Stimulated activated CD4-positive, alpha-beta T cell treated with anti-CD3 and anti-CD28 coated beads, Interleukin-1b, Interleukin-23, amount 100 ng/mL, for 1 hour (primary cell): ENCODE measurements at places on chromosomes 16 and 17.

- no peak for DNase-seq
Observed at GRCh38 chr17:47615766-47616424, 33.8 kb upstream of the KPNB1 start.

- DNase-seq, result no peak
Observed at GRCh38 chr17:59121901-59122480, 15.3 kb upstream of the TRIM37 start.

GRCh38 chr17:65121916-65122806 is 15.0 kb upstream of the RGS9 start:
- DNase-seq, result no peak

- no peak for DNase-seq
Observed at GRCh38 chr17:66301367-66301863, 998 bp upstream of the PRKCA start.

DNA sequence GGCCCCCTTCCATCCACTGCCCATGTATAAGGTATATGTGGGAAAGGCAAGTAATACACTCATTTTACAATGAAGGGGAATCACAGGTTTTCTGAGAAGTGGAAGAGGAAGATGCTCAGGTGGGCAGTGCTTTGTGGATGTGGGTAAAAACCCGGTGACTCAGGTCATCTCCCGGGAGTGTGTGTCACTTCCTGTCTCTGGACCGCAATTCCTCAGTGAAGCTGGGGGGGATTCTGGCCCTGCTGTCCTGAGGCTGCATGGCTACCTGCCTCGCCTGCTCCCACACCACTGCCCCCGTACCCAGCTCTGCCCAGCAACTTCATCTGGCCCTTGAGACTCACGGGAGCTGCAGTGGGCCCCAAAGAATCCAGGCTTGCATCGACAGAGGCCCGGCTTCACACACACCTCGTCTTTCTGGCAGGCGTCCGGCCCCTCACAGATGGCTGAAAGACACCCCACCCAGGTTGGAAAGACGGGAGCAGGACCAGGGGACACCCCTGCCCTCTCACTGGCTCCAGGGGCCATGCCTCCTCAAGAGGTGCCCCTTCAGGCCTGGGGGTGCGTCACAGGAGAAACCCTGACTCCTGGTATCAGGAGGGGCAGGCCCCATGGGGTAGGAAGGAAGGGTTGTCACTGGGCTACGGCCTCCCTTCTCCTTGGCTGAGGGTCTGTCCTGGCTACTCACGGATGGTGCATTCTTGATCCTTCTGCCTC is 882 bp downstream of the SCARF1 start:
- no peak for DNase-seq

GRCh38 chr16:14146445-14146844 is 75.3 kb downstream of the MRTFB start:
- DNase-seq, result no peak

GRCh38 chr17:35337364-35337763 is 36.1 kb downstream of the SLFN11 start:
- no peak for DNase-seq
